ENCODE measurements at places on chromosomes 5 and 9.

DNA sequence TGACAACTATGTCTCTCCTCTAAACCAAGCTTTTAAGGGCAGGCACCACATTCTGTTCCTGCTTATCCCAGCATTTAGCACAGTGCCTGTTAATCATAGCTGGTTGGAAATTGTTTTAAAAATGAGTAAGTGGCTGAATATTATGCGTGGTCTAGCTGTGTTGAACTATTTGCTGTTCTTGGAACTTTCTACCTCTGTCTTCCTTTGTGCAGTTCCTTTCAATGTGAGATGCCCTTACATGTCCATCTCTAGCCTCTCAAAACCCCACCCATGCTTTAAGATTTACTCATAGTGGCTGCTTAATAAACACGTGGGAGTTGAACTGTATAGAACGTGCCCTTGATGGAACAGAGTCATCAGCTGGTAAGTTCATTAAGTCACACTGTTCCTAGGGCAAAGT lies 34.5 kb downstream of the C9orf57 start:
- no peak for DNase-seq

DNA sequence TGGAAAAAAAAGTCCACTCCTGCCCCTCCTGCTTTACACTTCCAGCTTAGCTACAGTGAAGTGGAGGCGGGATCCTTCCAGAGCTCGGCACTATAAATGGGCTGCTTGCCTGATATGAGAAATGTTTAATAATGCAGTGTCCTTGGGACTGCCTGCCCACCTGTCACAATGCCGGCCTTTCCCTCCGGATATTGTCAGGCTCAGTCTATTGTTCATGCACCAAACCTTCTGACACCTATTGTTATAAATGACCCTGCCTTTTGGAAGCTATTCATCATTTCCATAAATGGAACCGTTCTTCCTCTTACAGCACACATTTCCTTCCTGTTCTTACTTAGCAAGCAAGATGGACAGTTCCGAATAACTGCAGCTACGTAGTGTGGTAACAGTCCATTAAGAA lies 146.3 kb downstream of the DMAC1 start:
- DNase-seq, result no peak

DNA sequence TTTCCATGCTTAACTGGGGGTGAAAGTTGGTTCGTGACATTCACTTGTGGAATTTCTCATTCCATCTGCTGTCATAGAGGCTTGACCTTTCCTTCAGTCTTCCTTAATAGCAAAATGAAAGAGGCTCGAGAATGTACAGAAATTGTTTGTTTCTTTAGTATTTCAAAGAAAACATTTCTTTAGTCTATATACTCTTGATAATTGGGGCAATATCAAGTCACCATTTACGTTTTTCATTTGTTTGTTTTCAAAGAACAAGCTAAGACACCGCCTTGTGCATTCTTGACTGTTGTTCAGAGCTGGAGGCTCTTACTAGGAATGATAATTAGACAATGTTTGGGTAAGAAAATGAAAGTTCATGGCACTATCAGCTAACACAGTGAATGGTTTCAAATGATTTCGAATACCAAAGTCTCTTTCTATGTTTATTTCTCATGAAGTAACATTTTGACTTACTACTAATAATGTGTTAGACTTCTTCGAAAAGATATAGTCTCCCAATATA lies 835.4 kb downstream of the SEMA5A start:
- DNase-seq, result no peak

DNA sequence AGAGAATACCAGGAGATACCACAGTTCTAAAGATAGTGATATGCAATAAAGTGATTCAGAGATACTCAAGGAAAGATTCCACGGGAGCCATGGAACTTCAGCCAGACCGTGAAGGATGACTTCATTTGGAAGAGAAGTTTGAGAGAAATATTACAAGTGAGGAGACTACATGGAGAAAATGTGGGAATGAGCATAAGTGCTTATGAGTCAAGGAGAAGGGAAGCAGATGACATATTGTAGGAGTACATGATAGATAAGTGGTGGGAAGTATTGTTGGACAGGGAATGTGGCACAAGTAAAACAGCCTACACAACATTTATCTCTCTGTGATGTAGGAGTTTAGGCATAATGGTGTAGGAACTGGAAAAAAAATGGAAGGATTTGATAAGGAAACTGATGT lies 122.1 kb upstream of the FBXL17 start:
- DNase-seq, result no peak

- no peak for DNase-seq
Measured at GRCh38 chr5:139482050-139482889, at the start of gene STING1. TSS of gene STING1 (minus strand) at chr5:139482758. CDS start at chr5:139481704, 1,054 bp downstream.
